CD4-positive, alpha-beta T cell treated with Interleukin-2 at 100 ng/mL for 4 hours (primary cell): ENCODE measurements at places on chromosomes 1 and 21.

DNA sequence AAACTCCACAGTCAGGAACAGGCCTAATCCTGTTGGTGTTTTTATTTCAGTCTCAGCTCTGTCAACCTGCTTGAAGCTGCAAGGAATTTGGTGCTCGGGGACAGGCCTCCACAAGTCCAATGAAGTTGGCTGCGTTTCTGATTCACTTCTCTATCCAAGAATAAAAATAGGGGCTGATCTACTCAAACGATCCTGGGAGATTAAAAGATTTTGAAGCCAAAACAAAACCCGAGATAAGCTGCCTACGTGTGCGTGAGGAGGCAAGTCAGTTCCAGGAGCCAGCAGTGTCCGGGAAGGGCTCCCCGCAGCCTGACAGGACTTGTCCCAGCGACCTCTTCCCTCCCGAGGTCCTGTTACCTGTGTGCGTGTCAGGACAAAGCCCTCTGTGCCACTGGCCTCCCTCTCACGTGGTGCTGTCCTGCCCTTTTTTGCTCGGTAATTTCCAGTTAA lies 98.0 kb downstream of the ETS2 start:
- no peak for DNase-seq

DNA sequence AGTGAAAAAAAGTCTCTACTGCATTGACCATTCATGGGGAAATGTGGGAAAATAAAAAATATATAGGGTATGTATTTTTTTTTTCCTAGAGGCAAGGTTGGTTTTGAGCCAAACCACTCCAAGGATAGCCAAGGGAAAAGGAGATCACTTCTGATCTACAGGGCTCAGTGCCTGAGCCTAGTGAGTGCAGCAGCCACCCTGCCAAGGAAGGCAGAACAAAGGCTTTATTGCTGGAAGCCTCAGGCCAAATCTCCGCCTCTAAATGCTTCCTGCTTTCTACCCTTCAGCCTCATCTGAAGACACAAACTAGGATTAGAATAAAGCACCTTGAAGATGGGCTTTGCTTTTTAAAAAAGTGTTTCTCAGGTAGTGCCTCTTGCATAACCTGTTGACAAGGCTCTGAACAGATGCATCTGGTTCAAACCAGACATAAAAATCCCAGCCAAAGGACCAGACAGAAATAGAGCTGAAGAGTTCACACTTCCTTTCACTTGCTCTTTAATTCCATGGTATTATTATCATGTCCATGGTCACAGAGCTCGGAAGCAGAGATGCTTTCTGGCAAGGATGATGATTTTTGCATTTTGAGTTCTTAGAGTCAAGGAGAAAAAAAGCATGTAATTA lies 10.5 kb downstream of the C1orf115 start:
- no peak for DNase-seq

DNA sequence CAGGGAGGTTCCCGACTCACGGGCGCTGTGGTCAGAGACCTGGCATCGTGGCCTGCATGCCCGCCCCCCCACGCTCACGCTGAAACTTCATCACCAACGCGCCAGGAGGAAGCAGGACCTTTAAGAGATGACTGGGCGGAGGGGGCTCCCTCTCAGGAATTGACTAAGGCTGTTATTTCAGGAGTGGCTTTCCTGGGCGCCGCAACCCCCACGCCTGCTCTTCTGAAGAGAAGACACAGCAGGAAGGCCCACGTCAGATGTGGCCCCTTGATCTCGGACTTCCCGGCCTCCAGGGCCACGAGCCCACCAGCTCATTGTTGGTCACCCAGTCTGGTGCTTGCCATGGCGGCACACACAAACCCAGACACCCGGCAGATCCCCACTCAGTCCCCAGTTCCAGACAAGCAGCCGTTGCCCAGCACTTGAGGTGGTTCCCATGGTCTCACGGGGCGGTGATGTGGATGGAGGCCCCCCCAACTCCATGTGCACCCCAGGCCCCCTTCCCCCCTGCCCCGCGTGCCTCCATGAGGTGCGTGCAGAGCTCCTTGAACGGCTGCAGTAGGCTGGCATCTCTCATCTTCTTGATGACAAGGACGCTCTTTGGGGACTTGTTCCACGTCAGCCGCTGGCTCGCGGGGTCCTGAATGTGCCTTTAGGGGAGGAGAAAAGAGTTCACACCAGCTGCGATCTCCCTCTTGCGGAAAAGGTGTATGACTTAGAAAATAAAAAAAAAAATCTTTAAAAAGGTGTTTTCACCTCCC lies 21.4 kb downstream of the NADK start:
- no peak for DNase-seq

DNA sequence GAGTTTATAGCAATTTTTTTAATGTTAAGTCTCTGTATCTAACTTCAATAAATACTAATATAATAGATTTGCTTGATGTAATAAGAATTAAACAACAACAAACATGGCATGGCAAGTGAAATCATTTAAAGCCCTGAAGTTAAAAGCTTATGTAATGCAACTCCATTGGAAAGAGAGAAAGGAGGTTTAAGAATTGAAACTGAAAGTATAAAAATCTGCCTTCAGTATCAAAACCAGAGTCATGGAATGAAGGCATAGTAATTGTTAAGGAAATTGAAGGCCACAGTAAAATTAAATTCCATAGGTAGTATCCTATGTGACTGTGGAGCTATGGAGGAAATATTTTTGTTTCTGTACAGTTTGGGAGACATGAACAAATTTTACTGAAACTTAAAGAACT lies 55.1 kb downstream of the PRDX6 start:
- no peak for DNase-seq

- no peak for DNase-seq
These were observed 120.7 kb downstream of the RPS6KC1 start for GRCh38 chr1:213171711-213172110.

- peak; percentile 66 for DNase-seq
These were observed 1.7 kb upstream of the NADK start for GRCh38 chr1:1779691-1780597.

GRCh38 chr1:219174460-219175211 lies 958 bp downstream of the LYPLAL1 start:
- DNase-seq, result peak; percentile 49

GRCh38 chr21:15037095-15037899 lies 27.5 kb downstream of the NRIP1 start:
- DNase-seq, result no peak

- DNase-seq, result no peak
These were observed 158.5 kb downstream of the DNM3 start for GRCh38 chr1:171999756-172000155.

GRCh38 chr1:222068937-222069336 lies 327.0 kb upstream of the DUSP10 start:
- DNase-seq, result no peak

- DNase-seq, result no peak
These were observed 8.3 kb upstream of the RNF19B start for GRCh38 chr1:32972814-32973428.

DNA sequence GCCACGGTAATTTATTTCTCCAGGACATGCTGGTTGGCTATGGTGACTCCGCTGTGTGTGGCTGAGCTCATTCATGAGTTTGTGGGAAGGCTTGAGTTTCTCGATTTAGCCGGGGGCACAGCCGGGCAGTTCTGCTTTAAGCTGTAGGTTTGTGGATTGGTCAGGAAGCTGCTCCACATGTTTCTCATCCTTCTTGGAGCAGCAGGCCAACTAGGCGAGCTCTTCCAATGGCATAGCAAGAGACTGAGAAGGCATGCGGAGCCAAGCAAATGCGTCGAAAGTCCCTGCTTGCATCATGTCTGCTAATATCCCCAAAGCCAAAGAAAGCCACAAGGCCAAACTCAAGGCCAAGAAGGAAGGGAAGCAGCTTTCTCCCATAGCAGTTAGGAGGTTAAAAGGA lies 71.6 kb upstream of the GREM2 start:
- DNase-seq, result no peak

- DNase-seq, result no peak
These were observed 354.8 kb upstream of the BRINP3 start for GRCh38 chr1:190832511-190832910.

DNA sequence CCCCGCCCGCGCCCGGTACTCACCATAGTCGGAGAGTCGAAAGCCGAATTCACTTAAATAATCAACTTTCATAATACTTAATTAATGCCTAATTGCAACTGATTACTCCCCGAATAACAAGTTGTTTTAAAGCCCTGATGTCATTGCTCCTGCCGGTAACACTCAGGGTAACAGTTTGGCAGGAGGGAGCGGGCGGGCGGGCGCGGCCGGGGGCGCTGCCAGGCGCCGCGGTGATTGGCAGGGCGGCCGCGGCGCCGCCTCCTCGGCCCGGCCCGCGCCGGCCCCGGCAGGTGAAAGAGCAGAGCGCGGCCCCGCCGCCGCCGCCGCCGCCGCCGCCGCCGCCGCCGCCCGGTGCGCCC lies 102.2 kb downstream of the CASZ1 start:
- peak; percentile 67 for DNase-seq

DNA sequence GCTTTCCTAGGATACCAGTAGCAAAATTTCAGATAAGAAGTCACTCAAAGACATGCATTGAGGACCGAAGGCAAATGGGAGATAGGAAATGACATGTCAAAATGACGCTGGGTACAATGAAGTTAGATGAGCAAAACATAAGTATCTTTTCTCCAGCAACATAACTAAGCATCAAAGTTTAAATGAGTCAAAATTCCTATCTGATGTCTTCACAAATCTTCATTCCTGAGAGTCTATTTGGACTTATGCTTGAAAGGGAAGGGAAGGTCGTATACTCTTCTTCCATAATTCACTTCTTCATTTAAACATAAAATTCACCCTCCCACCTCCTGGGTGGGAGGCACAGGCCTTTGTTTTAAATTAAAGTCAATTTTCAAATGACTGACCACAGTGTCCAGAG lies 4.1 kb upstream of the TMEM81 start:
- DNase-seq, result no peak

DNA sequence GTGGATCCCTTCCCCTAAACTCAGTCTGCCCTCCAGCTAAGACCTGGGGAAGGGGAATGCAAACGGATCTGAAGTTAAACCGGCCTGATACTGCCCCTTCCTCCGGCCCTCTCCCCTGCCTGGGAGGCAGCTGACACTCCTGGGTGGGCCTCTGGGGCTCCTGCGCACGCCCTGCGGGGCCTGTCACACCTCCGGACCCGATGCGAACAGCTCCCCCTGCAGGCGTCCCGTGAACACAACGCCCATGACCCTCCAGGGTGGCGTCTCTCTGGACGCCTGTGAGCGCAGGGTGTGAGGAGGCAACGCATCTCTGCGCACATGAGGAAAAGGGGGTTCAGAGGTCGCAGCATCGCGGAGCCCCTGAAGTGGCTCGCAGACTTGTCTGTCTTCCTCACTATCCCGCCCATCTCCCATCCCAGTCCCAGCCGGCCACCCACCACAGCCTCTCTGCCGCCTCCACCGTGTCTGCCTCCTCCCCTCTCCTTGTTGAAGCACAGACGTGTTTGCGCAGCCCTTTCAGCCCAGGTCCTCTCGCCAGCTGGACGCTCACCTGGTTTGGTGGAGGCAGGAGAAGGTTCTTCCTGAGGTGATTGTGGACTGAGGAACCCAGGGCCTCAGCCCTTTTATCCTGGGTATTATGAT lies 421 bp upstream of the LCE3A start:
- no peak for DNase-seq

DNA sequence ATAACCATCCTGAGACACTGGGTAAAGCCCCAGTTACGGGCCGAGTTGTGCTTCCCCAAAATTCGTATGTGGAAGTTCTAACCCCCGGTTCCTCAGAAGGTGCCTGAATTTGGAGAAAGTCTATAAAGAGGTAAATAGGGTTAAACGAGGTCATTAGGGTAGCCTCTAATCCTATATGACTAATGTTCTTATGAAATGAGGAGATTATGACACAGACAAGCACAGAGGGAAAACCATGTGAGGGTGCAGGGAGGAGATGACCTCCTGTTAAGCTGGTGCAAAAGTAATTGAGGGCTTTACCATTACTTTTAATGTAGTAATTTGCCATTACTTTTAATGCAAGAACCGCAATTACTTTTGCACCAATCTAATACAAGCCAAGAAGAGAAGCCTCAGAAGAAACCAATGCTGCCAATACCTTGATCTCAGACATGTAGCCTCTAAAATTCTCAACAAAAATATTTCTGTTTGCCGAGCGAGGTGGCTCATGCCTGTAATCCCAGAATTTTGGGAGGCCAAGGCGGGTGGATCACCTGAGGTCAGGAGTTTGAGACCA lies 260.8 kb downstream of the GPATCH2 start:
- DNase-seq, result no peak

DNA sequence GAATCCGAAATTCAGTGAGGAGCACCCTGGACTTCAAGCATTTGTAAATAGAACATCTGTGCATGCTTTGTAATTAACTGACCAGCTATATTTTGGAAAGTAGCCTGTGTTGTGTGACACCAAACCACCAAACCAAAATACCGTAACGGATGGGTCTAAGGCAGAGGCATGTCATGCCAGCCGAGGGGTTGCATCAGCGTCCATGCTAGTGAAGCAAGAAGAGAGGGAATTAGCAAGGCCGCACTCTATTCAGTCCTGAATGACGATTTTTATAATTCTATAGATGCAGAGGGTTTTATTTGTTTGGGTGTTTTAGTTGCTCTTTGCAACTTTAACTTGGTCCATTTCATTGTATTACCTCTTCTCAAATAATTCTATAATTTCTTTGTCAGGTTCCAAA lies 116.8 kb upstream of the SMYD2 start:
- DNase-seq, result no peak

DNA sequence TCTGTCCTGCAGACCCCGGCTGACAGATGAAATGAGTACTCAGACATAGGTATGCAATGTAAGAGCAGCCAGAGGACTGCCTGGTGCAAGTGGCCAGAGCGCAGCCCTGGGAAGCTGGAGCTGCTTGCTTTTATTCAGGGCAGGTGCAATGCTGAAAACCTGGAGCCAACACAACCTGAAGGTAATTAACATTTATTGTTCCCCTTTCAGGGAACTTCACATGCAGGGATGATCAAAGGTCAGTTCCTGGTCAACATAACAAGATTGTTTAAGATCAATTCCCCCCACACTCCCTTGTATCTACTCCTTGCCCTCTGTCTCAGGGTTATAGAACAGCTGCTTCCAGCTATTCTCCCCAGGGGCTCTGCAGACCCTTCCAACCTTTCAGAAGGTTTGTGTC lies 48.7 kb upstream of the PRELP start:
- no peak for DNase-seq

DNA sequence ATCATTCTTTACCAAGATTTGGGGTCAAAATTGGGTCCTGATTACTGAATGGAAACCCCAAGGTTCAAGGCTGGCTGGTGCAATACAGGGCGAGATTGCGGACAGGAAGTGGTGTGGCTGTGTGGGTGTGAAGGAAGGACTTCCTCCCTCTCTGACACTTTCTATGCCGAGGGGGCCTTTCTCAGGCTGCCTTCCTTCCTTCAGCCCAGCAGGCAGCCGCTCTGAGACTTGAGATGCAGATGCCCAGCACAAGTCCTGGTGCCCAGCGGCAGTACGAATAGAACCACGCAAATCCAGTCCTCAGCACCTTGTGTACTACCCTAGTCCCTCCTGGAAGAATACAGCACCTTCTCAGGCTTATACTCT lies 16.3 kb downstream of the BATF3 start:
- DNase-seq, result no peak

DNA sequence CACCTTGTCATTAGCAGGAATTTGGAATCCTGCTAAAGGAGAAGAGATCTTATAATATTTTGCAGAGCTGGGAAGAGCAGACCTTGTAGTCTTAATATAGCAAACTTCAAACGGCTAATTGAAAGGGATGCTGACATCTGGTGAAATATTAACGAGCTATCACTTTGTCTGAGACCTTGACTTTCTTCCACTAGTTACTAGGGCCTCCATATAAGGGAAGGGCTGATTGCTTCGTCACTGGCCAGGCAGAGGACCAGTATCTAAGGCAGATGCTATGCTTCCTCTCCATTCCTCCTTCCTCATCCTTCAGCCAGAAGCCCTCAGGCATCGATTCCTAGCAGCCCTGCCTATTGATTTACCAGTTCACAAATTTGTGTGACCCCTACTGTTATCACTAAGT lies 6.0 kb upstream of the VTCN1 start:
- DNase-seq, result no peak
